ENCODE measurements at places on chromosomes 4 and X.

DNA sequence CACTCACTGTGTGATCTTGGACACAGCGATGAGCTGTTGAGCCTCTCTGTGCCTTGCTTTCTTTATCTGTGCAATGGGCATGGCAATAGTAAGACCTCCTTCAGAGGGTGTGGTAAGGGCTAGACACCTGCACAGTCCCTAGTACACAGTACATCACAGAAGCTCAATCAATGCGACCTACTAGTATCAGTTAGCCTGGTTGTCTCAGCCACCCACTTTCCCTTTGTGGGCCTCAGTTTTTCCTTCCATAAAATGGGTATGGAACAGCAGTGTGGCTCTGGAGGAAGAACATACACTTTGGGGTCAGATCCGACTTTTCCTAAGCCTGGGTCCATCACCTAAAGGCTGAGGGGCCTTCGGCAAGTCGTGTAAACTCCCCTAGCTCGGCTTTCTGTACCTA lies 3.5 kb upstream of the HTRA3 start:
- no peak for DNase-seq

DNA sequence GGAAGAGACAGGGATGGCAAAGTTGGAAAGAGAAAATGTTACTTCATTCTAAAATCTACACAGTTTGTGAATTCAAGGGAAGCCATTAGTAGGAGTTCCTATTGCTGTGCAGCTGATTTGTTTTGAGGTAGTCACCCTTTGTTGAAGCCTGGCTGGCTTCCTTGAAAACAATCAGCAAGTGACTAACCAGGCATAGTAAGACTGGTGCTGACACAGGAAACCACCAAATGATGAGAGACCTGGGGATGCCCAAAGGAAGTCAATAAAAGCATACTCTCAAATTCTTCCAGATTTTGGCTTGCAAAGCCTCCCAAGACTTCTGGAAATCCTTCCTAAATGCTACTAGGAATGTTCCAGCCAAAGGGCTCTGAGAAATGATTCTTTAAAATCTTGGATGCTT lies 23.9 kb upstream of the PRDM8 start:
- no peak for DNase-seq

DNA sequence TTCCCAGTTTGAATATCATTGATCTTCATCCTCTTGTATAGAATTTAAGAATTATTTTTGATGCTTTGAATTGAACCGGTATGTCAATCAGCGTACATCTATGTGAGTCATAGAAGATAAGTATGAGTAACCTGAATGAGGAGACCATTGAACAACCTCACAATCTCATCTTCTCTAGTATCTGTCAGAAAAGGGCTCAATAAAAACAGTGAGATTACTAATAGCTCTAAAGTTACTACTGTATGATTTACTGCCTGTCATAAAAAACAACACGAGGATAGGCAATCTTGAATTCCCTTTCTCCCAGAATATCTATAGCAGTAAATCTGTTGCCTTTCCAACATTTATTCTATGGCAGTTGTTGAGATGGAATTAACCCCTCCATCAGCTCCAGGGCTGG lies 36.1 kb downstream of the PHOX2B start:
- DNase-seq = no peak

- DNase-seq = no peak
Measured at GRCh38 chr4:167274351-167274750, 40.1 kb upstream of the SPOCK3 start.

DNA sequence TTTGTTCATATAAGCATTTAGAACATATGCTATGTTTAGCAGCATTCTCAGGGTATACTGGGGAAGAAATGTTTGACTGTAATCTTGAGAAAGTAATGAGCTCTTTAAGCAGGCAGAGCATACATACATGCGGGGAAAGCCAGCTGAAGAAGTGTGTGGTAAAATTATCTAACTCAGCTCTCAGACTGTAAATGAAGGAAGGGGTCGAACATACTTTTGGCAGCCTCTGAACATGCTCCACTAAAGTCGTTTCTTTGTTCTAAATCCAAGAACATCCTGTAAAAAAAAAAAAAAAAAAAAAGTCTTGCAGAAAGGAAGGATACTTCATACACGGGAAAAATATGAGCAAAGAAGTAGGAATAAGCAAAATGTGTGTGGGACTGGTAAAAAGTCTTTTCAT lies 224.8 kb downstream of the GRID2 start:
- no peak for DNase-seq

GRCh38 chr4:112473985-112474384 lies 42.0 kb downstream of the NEUROG2 start:
- DNase-seq = no peak

Data from GM12892 (cell line).